ENCODE measurements at places on chromosomes 5 and 9. TPM values are rescaled to one million over a fixed set of nuclear protein-coding genes. Genes with fewer than 3 reads are reported as not detected.

The RPS14 gene
- total RNA-seq = 4,738 TPM

GRCh38 chr9:81032831-81033230 is 656.5 kb downstream of the TLE1 start:
- no peaks in the 10 kb centered on the region for H3K4me1 ChIP-seq
- H3K27me3 ChIP-seq = no peaks in the 10 kb centered on the region
- DNase-seq = no peak
- H3K36me3 ChIP-seq = no peaks in the 10 kb centered on the region

The GALT gene
- 42.0 TPM for total RNA-seq

The MUSK gene
- total RNA-seq = not detected

- no peak overlapping the region for H3K27ac ChIP-seq
- H3K4me1 ChIP-seq = no peaks in the 10 kb centered on the region
- H3K27me3 ChIP-seq = peaks cover 2% of the 10 kb centered on the region
- no peak overlapping the region for H3K4me3 ChIP-seq
Observed at GRCh38 chr5:11324521-11325289, 563.7 kb upstream of the DAP start.

The PIP5KL1 gene
- total RNA-seq = 1.1 TPM

- DNase-seq = no peak
- H3K36me3 ChIP-seq = no peaks in the 10 kb centered on the region
- no peak overlapping the region for H3K27ac ChIP-seq
Observed at GRCh38 chr5:58961631-58962280, 378.9 kb downstream of the RAB3C start.

The JAKMIP2 gene
- total RNA-seq = 0.17 TPM

DNA sequence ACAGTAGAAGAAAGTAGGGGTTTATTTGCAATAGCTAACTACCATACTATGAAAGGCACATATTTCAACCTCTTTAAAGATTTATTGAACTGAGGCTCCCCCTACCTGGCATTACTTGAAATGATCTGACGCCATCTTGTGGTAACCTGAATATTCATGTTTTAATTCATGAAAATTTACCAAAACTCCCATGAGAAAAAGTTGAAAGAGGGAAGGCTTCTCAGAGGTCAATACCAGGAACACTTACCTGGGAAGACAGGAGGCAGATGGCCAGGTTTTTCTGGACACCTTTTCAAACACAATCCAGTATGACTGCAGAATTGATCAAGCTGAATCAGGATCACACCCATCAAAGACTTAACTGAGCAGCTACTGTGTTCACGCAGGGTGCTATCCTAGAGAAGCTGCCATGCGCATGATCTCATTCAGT is 9.4 kb downstream of the PRELID2 start:
- no peak overlapping the region for H3K27ac ChIP-seq
- no peak for DNase-seq
- no peaks in the 10 kb centered on the region for H3K4me1 ChIP-seq
- H3K27me3 ChIP-seq = no peaks in the 10 kb centered on the region
- no peaks in the 10 kb centered on the region for H3K36me3 ChIP-seq

GRCh38 chr5:57137401-57137800 is 36.5 kb upstream of the GPBP1 start:
- H3K4me3 ChIP-seq = no peak overlapping the region
- H3K4me1 ChIP-seq = no peaks in the 10 kb centered on the region

DNA sequence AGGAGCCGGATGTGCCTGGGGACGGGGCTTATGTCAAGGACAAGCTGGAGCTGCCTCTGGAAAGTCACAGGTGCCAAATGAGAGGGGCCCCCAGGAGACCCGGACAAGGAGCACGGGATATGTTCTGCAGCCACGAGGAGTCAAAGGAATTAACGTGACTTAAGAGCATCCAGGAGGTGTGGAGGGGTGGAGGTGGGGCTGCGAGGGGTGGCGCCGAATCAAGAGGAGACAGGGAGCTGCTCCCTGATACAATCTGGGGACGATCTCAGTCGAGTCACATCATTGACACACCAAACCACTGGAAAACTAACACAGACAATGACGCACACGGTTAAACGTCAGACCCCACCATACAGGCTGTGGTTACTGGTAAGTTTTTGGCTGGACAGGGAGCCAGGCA is 10.4 kb downstream of the CCDC127 start:
- no peak overlapping the region for H3K4me3 ChIP-seq
- H3K4me1 ChIP-seq = peaks cover 16% of the 10 kb centered on the region
- no peak for DNase-seq
- peaks cover 29% of the 10 kb centered on the region for H3K36me3 ChIP-seq
- H3K27ac ChIP-seq = no peak overlapping the region

DNA sequence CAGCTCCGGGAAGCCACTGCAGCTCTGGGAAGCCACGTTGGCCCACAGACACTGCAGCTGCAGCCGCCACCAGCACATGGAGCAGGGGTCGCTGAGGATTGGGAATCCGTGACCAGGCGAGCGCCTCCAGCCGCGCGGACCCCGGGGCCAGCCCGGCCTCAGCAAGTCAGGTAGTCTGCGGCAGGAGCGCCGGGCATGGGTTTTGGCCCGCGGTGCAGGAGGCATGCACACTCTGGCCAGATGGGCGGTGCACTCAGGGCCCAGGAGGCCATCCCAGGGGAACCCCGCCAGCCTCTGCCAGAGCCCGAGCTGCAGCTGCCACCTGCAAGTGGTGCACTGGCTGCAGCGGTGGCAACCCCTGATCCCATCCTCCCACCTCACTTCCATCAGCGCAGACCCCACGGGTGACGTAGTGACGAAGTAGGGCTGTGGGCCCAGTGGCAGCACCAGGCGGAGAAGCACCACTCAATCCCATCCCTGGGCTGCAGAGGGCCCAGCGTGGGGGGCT is 368.3 kb upstream of the SPATA31A5 start:
- DNase-seq = no peak
- no peaks in the 10 kb centered on the region for H3K27me3 ChIP-seq
- no peaks in the 10 kb centered on the region for H3K4me1 ChIP-seq

- no peak for DNase-seq
- no peaks in the 10 kb centered on the region for H3K36me3 ChIP-seq
- no peak overlapping the region for H3K27ac ChIP-seq
- H3K27me3 ChIP-seq = peaks cover 6% of the 10 kb centered on the region
- H3K4me3 ChIP-seq = no peak overlapping the region
Observed at GRCh38 chr5:170517411-170517810, 13.6 kb downstream of the KCNIP1 start.

- H3K27me3 ChIP-seq = no peaks in the 10 kb centered on the region
- H3K4me3 ChIP-seq = no peak overlapping the region
- DNase-seq = no peak
- H3K36me3 ChIP-seq = peaks cover 15% of the 10 kb centered on the region
- peaks cover 10% of the 10 kb centered on the region for H3K4me1 ChIP-seq
Observed at GRCh38 chr9:33893861-33894260, 76.9 kb downstream of the UBE2R2 start.

DNA sequence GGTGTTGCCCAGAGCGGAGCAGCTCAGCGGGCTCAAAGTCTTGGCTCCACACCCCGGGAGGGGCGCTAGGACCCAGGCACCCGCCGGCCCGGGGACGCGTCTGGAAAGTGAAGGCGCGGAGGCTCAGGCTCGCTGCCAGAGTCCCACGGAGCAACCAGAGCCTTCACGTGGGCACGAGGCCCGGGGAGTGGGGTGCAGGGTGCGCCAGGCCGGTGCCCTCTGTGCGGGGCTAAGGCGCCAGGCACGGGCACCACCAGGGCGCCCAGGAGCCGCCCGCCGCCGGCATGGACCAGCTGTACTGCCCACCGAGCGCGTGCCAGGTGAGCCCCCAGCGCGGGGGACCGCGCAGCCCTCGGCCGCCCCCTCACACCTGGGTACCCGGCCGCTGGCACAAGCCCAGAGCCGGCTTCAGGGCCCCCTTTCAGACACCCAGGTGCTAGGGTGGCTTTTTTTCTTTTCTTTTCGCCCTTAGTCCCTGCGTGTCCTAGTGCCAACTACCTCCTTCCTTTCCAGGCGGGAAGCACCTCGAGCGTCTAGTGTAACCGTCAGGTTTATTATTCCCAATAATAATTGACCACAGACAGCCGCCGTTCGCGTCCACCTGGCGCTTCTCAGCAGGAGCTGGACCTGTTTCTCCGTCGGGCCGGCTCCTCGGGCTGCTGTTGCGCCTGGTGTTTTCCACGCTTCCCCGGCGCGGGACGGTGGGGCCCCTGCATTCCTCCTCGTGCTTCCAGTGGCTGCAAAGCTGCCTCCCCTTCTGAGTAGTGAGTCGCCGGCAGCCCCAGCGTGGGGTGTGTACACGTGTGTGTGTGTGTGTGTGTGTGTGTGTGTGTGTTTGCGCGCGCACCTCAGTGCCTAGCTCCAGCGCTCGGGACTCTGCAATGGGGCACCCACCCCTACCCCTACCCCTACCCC is 30.1 kb upstream of the PDE8B start:
- H3K36me3 ChIP-seq = no peaks in the 10 kb centered on the region
- peak overlapping the region; percentile 51 for H3K4me3 ChIP-seq
- H3K27me3 ChIP-seq = peaks cover 40% of the 10 kb centered on the region
- H3K4me1 ChIP-seq = peaks cover 7% of the 10 kb centered on the region
- DNase-seq = peak; percentile 12

The ZNF608 gene
- total RNA-seq = not detected

DNA sequence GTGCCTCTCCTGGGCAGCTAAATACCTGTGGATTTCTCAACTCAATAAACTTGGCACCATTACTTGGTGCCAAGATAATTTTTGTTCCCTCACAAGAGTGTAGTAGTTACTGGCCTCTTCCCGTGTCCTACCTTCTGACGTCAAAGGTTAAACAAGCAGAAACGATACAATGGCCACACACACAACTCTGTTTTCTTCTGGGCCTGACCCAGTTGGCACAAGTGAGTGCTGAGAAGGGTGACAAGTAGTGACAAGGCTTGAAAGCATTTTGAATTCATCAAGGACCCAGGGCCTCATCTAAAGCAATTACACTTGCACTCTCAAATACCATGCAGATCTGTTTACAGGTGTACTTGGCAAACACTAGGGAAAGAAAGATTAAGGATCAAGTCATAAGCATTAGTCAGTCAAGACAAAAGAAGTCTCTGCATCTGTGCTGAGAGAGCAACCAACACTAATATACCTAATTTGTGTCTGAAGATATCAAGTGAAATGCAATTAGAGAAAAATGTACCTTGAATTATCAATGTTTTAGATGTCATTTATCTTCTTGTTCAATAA is 30.8 kb downstream of the RASEF start:
- no peak overlapping the region for H3K27ac ChIP-seq
- DNase-seq = no peak
- H3K4me3 ChIP-seq = no peak overlapping the region
- H3K36me3 ChIP-seq = no peaks in the 10 kb centered on the region
- no peaks in the 10 kb centered on the region for H3K27me3 ChIP-seq

GRCh38 chr5:121949885-121950284 is 11.9 kb upstream of the SRFBP1 start:
- DNase-seq = peak; percentile 53
- H3K27ac ChIP-seq = no peak overlapping the region
- H3K36me3 ChIP-seq = no peaks in the 10 kb centered on the region
- peaks cover 6% of the 10 kb centered on the region for H3K27me3 ChIP-seq
- H3K4me3 ChIP-seq = no peak overlapping the region

The SHB gene
- total RNA-seq = 1.2 TPM

GRCh38 chr9:83271665-83272071 is 208.7 kb upstream of the RASEF start:
- no peaks in the 10 kb centered on the region for H3K4me1 ChIP-seq
- no peaks in the 10 kb centered on the region for H3K36me3 ChIP-seq
- no peaks in the 10 kb centered on the region for H3K27me3 ChIP-seq
- H3K27ac ChIP-seq = no peak overlapping the region

DNA sequence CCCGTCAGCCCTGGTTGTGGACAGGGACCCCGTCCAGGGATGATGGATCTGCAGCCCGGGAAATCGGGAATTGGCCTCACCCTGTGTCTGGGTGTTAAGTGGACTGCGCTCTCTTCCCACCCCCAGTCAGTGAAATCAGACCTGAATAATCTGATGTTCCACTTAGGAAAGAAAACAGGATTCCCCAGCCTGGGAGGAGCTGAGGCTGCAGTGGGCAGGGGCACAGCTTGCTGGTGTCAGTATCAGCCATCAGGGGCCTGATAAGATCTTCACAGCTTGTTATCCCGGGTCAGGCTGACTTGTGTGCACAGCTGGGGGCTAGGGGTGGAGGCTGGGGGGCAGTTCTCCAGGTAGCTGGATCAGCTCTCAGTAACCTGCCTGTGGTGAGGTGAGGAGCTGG is 29.1 kb downstream of the LMX1B start:
- no peak for DNase-seq
- peaks cover 53% of the 10 kb centered on the region for H3K27me3 ChIP-seq

The FUBP3 gene
- total RNA-seq = 32.8 TPM
